Neural crest cell (in vitro differentiated cells): ENCODE measurements at places on chromosomes 13 and 19. TPM values are rescaled to one million over a fixed set of nuclear protein-coding genes. Genes with fewer than 3 reads are reported as not detected.

- no peak for DNase-seq
Observed at GRCh38 chr13:73608711-73609485, 525.3 kb downstream of the KLF12 start.

- DNase-seq, result no peak
Observed at GRCh38 chr19:41619018-41619556, 7.8 kb downstream of the CEACAM4 start.

DNA sequence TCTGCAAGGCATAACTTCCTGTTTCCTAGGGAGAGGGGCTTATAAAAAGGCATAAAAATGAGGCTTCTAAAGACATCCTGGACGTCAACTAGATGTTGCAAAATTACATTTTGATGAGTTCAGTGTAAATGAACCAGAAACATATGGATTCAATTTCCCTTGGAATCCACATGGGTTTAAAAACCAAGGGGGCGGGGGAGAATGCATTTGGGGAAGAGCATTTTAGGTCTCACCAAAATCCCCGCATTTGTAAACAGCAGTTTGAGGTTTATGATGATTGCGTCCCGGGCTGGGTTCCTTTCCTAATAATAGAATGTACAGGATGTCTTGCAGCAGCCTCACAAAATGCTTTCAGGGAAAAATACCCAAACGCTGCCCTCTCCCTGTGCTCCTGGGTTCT is 407.8 kb downstream of the ZNF536 start:
- no peak for DNase-seq

DNA sequence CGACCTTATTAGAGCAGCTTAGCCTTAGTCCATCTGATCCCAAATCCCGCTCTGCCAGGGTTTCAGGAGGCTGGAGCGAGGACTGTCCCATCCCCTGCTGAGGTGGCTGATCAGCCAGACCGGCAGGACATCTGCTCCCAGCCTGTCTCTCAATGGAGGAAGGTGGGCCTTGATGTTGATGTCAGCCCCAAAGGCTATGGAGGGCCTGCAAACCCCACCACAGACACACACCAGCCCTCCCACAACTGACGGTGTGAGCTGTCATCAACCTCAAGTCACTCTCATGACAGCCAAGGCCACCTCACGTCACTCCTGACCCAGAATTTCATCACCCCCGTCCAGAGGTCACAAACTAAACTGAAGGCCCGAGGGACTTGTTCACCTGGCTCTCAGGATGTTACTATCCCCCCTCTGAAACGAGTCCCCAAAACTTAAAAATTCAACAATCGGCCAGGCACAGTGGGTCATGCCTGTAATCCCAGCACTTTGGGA is 25.5 kb downstream of the RHPN2 start:
- DNase-seq, result no peak

DNA sequence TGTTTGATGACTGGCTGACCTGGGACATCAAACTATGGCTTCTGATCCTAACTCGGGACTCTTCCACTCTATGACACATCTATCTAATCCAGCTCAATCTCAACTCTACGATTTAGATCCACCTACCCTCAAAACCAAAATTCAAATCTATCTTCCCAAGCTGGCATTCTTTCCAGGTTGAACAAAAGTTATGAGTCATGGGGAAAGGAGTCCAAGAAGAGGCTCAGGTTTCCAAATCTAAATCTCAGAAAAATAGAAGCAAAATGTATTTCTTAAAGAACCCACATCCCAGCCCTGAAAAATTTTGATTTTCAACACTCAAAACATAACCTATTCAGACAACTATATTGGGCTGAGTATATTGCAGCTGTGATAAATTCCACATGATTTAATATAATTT is 143.9 kb upstream of the IPO5 start:
- DNase-seq, result no peak

- DNase-seq, result no peak
Observed at GRCh38 chr13:30255696-30256095, 51.7 kb downstream of the KATNAL1 start.

GRCh38 chr13:24997367-24997967 is 98.5 kb upstream of the PABPC3 start:
- peak; percentile 36 for DNase-seq

DNA sequence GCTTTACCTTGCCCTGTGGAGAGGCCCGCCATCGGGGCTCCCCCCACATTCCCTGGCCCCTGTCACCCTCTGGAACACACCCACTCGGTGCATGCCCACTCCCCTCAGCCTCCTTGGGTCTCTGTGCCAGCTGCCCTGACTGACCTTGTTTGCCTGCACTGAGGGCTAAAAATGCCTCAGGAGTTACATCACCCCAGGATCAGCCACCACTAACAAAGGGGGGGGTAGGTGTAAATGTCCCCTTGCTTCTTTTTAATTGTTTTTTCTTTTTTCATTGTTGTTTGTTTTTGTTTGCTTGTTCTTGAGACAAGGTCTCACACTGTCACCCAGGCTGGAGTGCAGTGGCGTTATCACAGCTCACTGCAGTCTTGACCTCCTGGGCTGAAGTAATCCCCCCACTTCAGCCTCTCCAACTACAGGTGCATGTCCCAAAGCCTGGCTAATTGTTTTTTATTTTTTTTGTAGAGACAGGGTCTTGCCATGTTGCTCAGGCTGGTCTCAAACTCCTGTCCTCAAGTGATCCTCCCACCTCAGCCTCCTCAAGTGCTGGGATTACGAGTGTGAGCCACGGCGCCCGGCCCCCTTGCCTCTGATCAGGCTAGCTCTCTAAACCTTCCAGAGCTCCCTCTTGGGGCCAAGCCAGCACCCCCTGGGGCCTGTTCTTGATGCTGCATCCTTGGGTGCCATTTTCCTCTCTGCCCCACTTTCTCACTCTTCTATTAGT is 297.1 kb downstream of the UQCRFS1 start:
- DNase-seq, result no peak

DNA sequence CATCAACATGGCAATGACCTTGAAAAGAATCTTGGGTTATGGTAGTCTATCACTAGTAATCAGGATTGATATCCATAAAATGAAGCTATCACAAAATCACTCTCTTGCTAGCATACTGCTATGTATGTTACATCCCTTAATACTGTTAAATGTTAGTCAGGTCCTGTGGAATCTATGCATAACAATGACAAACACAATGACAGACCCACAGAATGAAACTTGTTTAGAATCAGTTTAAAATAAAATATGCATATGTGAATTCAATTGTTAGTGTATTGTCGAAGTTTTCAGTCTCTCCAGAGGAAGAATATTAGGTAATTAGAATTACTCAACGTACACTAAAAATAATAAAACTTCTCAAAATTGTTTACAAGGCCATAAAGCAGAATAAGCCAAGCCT is 137.6 kb downstream of the DACH1 start:
- DNase-seq, result no peak

DNA sequence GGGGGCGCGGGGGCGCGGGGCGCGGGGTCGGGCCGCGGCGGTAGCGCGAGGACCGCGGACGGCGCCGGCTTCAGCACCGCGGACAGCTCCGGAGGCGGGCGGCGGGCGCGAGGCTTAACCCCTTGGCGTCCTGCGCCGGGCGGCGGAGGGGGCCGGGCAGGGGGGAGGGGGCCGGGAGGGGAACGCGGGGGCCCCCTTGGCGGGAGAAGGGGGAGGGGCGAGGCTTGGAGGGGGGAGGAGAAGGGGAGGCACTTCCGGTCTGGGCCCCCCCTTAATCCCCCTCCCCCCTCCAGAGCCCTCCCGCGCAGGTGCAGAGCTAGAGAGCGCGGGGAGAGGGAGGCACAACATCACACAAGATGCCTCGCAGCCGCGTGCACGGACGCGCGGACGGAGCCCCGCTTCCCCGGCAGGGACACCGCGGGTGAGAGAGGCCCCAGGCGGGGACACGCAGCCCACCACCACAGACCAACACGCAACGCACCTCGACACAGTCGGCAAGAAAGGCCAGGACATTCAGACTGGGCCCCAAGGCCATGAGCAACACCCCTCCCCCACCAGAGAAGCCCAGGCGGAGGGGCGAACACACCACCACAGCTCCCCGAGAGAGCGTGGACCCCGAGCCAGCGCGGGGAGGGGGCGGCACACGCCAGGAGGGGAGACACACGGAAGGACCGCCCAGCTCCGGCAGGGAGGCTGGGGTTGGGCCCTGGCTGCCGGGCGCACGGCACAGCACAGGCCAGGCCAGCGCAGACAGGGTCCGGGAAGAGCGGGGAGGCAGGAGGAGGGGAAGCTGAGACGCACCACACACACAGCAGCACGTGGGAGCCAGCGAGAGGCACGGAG is 24.1 kb downstream of the SHANK1 start:
- peak; percentile 64 for DNase-seq

GRCh38 chr13:44406617-44407016 is 33.0 kb downstream of the SERP2 start:
- no peak for DNase-seq

DNA sequence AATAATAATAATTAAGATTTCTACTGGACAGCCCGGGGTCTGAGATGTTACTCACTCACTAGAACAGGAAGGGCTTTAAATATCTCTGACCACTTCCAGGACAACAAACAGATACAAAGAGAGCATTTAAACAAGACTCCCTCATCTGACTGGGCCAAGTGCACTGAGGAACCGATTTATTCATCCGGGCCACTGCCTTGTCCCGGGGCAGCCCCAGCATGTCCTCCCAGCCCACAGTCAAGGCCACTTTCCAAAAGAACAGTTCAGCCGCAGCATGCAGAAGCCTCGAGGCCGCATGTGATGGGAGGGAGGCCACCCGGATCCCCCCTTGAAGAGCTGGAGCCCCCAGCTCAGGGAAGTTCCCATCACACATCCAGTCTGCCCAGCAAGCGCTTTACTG is 30.5 kb downstream of the MLLT1 start:
- DNase-seq, result no peak

DNA sequence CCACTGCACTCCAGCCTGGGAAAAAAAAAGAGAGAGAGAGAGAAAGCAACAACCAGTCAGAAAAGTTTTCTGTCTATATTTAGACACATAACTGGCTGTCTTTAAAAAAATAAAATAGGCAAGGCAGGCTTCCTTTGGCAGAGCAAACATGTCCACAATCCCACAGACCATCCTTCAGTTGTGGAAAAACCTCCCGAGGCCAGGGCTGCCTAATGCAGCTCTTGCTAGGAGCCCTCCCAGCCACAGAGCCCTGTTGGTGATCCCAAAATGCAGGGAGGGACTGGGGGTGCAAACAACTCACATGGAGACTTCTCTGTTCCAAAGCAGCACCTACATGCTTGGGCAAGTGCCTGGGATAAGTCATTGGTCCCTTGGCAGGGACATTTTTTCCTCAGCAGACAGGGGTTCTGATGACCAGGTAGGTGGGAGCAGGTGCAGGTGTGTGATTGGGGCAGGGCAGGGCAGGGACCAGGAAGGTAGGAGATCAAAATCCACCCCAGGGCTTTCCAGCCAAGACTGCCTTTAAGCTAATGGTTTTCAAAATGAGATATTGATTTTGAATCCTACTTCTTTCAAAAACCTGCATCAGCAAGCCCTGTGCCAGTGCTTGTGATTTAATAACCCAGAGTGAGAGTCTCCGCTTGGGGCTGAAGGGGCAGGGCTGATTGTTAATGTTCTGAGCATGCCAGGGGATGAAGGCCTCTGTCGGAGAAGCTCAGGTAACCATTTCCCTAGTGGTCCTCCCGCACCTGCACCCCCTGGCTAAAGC is 178.5 kb downstream of the USP12 start:
- DNase-seq, result no peak

- DNase-seq, result no peak
Observed at GRCh38 chr19:48686088-48686487, 9.7 kb upstream of the FUT2 start.

DNA sequence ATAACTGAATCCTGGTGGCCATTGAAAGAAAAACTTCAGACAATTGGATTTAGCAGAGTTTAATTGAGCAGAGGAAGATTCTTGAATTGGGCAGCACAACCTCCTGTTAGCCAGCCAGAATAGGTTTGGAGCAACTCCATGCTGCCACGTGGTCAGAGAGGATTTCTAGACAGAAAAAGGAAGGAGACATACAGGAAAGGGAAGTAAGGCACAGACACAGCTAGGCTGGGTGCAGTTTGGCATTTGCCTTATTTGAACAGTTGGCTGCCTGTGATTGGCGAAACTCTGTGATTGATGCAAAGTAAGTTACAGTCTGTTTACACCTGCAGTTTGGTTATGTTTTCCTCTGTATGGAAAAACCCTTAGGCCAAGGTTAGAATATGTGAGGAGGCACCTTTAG is 85.8 kb upstream of the SPATA13 start:
- DNase-seq, result no peak

DNA sequence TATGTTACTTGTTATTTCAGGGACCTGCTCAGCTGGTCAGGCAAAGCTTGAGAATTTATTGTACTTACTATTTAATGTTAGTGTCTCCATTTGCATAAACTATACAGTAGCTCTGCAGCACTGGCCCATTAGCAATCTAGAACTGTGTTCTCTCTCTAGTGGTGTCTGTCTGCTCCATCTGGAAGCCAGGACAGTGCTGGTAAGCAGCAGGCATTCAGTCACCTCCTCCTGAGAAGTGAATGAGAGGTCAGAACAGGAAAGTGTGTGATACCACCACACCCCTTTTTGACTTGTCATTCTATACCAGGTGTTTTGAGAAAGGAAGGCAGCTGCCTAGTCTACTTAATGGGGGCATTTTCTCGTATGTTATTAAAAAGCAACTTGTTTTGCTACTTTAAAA is 3.9 kb downstream of the COG3 start:
- no peak for DNase-seq

DNA sequence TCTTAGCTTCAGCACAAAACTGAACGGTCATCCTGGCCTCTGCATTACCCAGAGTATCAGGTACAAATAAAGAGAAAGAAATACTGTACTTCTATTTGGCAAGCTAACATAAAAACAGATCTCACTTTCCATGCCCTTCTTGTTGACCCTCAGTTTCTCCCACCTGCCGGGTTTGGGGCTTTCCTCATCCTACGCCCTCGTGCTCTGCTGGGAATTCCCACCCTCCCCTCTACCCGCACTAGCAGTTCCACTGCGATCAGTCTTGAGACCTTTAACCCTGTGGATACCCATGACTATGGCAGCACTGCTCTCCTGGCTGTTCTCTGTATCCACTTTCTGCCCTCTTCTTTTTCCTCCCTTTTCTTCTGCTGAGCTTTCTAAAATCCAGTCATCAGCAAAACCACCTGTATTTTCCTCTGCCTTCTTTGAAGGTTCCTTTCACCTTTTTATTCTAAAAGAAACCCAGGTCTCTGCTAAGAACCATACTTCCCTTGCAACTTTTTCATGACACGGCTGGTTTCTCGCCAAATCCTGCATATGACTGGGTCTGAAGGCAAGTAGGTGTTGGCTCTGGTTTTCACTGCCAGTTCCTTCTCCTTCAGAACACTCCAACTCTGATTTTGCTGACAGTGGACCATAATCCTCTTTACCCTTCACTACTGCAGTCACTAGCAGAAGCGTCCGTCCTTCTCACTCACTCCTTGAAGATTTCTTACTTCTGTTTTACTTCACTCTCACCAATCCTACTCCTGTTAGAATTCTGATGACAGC is 99.4 kb downstream of the MIPEP start:
- no peak for DNase-seq

- DNase-seq, result no peak
Observed at GRCh38 chr19:2578391-2578890, 102.5 kb downstream of the GADD45B start.

GRCh38 chr13:27425158-27425917 is 919 bp downstream of the GTF3A start:
- DNase-seq, result no peak

Gene SMIM44
- total RNA-seq, result not detected in 2 replicates

Gene KRTDAP
- not detected in 2 replicates for total RNA-seq

Gene OR7C1
- total RNA-seq, result not detected in 2 replicates

Gene GRIN3B
- total RNA-seq, result 0.12 TPM in 1 of 2 replicates, not detected in the other

Gene DLL3
- 17.9 and 22.3 TPM in 2 replicates for total RNA-seq

Gene DNAJC15
- total RNA-seq, result 14.7 and 16.6 TPM in 2 replicates

Gene PGLYRP1
- not detected in 2 replicates for total RNA-seq

Gene GIPR
- 0.96 and 1.0 TPM in 2 replicates for total RNA-seq

Gene WDR88
- total RNA-seq, result not detected in 2 replicates

Gene IRGC
- not detected in 2 replicates for total RNA-seq

Gene ZNF587B
- total RNA-seq, result 21.6 and 22.6 TPM in 2 replicates

Gene NOVA2
- 25.5 and 25.6 TPM in 2 replicates for total RNA-seq

Gene ZNF91
- total RNA-seq, result 73.7 and 78.1 TPM in 2 replicates
